IMR-90 (cell line): ENCODE measurements at places on chromosomes 1 and 21.

DNA sequence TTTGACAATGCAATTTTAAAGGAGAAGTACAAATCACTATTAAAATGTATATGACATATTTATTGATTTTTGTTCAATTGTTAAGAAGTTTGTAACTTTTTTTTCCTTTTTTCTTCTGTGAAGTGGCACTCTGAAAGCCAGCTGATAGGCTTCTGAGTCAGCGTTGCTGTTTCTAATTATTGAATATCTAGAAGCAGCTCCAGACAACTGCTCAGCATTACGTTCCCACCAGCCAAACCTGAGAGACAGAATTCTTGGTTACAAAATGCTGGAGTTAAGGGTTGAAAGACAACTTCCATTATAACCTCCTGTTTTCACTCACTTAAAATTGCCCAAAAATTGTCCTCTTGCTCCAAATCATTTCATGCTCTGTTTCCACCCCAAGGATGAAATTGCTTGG is 31.4 kb upstream of the LMX1A start:
- DNase-seq = no peak

DNA sequence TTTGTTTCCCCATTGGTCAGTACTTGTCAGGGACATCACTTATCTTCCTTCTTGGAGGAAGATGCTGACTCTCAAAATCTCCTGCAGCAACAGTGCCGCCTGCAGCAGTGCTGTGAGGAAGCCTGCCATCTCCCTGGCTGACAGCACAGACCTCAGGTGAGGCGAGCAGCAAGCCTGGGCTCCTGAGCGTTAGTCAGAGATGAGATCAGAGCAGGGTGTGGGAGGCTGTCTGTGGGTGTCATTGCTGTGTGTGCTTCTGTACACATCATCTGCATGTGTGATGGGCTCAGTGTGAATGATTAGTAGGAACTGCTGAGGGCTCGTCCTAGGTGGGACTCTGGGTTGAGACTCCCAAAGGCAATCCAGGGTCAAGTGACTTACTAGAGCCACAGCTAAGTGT is 6.1 kb downstream of the STRIP1 start:
- no peak for DNase-seq

DNA sequence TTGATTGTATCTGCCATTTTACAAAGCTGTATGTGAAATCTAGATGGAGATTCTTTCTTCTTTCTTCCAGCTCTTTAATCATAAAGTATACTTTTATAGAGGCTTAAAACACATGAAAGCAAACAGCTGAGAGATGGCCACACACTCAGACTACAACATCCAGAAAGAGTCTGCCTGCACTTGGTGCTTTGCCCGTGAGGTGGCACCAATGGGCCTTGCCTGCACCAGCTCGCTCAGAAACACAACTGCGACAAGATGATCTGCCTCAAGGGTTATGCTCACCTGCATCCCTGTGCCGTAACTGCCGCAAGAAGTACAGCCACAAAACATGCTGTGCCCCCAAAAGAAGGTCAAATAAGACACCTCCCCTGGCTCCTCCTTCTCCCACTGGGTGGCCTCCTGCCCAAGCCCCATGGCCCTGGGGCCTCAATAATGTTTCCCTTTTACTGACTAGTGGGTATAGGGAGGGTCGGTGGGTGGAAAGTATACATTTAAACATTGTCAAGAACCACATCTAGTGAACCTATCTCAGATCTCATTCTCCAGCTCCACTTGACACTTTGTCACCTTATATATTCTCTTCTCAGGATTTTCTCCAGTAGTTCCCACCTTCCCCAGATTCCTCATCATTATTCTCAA is 66.7 kb upstream of the ANGPTL3 start:
- peak; percentile 40 for DNase-seq

- no peak for DNase-seq
These were observed 1.7 kb downstream of the TFF3 start for GRCh38 chr21:42313501-42313969.

GRCh38 chr1:247862756-247863155 is 5.8 kb downstream of the TRIM58 start:
- DNase-seq = no peak
